ENCODE measurements at places on chromosomes 2 and 18. TPM values are rescaled to one million over a fixed set of nuclear protein-coding genes. Genes with fewer than 3 reads are reported as not detected.

The FSIP2 gene
- 1.7 TPM for total RNA-seq

The CHRNA1 gene
- total RNA-seq, result 0.38 TPM

The TUBA3E gene
- not detected for total RNA-seq

- no peaks in the 10 kb centered on the region for H3K4me1 ChIP-seq
- peaks cover 4% of the 10 kb centered on the region for H3K27me3 ChIP-seq
- H3K4me3 ChIP-seq, result no peak overlapping the region
- no peak overlapping the region for H3K27ac ChIP-seq
- H3K36me3 ChIP-seq, result no peaks in the 10 kb centered on the region
Measured at GRCh38 chr18:37741032-37741623, 175.5 kb upstream of the CELF4 start.

- no peak overlapping the region for H3K27ac ChIP-seq
- no peaks in the 10 kb centered on the region for H3K4me1 ChIP-seq
- H3K36me3 ChIP-seq, result peaks cover 14% of the 10 kb centered on the region
- H3K4me3 ChIP-seq, result no peak overlapping the region
Measured at GRCh38 chr18:31828613-31829012, 67.9 kb upstream of the SLC25A52 start.
